ENCODE measurements at places on chromosomes 16 and 17.

DNA sequence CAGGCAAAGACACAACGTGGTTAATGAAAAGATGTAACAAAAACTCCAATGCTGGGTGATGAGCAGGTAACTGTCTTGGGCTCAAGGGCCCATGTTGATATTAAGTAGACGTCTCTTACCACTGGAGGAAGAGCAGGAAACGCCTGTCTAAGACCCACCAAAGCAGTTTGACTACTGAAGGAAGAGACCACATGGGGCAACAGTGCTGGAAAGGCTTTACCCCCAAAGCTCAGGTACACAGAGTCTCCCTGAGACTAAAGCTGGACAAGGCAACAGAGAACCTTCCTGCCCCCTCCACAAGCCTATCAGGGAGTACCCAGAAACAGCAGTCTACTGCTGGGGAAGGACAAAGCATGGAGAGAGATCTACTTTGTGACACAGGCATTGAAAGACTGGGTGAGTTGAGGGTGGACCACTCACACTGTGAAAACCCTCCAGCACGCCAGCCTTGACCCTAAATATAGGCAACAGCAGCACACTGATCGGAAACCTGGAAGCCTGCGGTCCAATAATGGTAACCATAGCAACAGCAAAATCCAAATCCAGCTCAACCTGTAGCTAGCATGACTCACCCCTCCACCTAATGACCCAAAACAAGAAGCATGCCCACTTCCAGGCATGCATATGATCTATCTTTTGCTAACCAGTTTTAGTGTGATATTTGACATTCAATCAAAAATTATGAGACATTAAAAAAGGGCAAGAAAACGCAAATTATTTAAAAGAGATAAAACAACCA, 270.5 kb upstream of the SDK2 start:
- DNase-seq = no peak

- no peak for DNase-seq
Observed at GRCh38 chr17:29713626-29714025, 90.9 kb upstream of the CORO6 start.

- no peak for DNase-seq
Observed at GRCh38 chr17:76912421-76913164, 44.4 kb downstream of the MGAT5B start.

- no peak for DNase-seq
Observed at GRCh38 chr16:71555230-71555891, 21.5 kb downstream of the TAT start.
